Karpas-422 (cell line): ENCODE measurements at places on chromosomes 3 and 15. TPM values are rescaled to one million over a fixed set of nuclear protein-coding genes. Genes with fewer than 3 reads are reported as not detected.

Gene GABRG3
- not detected in 2 replicates for total RNA-seq

DNA sequence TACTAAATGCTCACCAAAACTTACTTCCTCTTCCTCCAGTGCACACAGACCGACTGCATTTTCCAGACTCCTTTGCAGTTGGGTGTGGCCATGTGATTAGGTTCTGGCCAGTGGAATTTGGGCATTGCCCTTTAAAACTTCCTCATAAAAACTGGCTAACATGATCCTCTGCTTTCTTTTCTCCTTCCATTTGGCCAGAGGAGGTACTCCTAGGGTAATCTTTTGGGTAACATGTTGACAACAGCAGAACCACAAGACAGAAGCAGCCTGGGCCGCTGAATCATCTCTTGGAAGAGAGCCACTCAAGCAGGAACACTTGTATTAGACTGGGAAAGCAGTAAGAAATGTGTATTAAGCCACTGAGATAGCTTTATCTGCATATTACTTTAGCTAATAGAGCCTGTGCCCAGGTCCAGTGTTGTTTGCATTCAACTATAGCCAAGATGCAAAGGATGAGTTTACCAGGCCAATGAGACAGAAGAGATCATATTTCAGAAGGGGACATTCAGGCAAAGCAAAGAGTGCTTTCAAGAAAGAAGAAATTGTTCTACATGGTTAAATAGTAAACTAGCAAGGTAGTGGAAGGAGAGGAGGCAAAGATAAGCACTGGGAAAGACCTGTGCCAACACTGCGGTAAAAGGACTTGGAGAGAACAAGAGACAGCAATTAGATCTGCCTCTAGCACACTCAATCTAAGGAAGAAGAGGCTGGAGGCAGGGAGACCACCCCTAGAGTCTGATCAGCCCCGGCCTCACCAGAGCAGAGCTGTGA is 79.8 kb downstream of the PLCH1 start:
- no peak for DNase-seq
- H3K27me3 ChIP-seq = no peaks in the 10 kb centered on the region
- no peaks in the 10 kb centered on the region for H3K36me3 ChIP-seq
- no peak overlapping the region for H3K4me3 ChIP-seq

Gene AVEN
- 4.6 and 11.1 TPM in 2 replicates for total RNA-seq

GRCh38 chr15:72166716-72167417 is 30.7 kb downstream of the GRAMD2A start:
- H3K4me3 ChIP-seq = no peak overlapping the region
- no peaks in the 10 kb centered on the region for H3K4me1 ChIP-seq
- no peaks in the 10 kb centered on the region for H3K36me3 ChIP-seq
- no peak overlapping the region for H3K27ac ChIP-seq
- no peak for DNase-seq
- no peaks in the 10 kb centered on the region for H3K27me3 ChIP-seq

Gene IQCH
- 2.4 and 4.0 TPM in 2 replicates for total RNA-seq

Gene SPINT1
- 2.0 and 3.4 TPM in 2 replicates for total RNA-seq

DNA sequence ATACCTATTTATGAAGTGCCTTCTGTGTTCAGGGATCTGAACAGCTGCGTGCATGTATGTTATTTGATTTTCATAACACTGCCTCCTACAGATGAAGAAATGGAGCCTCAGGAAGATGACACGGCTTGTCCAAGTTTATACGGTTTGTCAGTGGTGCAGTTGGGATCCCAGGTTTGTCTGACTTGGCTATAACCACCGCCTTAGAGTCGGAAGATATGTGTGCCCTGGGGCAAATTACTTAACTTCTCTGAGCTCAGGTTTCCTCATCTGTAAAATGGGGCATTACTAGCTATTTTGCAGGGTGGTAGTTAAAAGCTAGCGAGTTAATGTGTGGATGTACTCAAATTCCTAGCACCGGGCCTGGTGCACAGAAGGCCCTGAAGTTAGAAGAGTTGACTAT is 54.1 kb upstream of the ANP32A start:
- DNase-seq = peak; percentile 47
- H3K27me3 ChIP-seq = no peaks in the 10 kb centered on the region
- peaks cover 5% of the 10 kb centered on the region for H3K4me1 ChIP-seq
- no peak overlapping the region for H3K4me3 ChIP-seq
- H3K27ac ChIP-seq = no peak overlapping the region

- H3K36me3 ChIP-seq = peaks cover 13% of the 10 kb centered on the region
- no peak overlapping the region for H3K4me3 ChIP-seq
- no peak overlapping the region for H3K27ac ChIP-seq
- H3K4me1 ChIP-seq = peaks cover 2% of the 10 kb centered on the region; the same call in 1 of the 2 replicates
- no peaks in the 10 kb centered on the region for H3K27me3 ChIP-seq
These were observed 88.5 kb upstream of the LRRFIP2 start for GRCh38 chr3:37262816-37263393.

DNA sequence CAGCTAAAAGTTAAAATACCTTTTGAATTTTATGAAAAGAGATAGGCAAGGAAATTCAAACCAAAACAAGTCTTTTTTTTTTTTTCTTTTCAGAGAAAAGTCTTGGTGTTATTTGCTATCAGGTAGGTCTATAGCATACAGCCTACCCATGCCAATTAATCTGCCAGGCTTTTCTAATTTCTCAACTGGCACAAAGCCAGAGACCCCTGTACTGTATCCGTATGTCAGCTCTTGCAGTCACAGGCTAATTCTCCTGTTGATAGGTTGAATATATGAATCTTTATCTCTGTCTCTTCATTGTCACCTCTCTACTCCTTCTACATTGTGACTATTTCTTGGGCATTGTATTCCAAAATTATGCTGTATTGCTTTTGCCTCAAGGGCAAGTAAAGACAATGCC is 133.4 kb downstream of the IL5RA start:
- no peak for DNase-seq
- no peaks in the 10 kb centered on the region for H3K36me3 ChIP-seq
- no peaks in the 10 kb centered on the region for H3K4me1 ChIP-seq
- no peak overlapping the region for H3K27ac ChIP-seq
- no peak overlapping the region for H3K4me3 ChIP-seq

Gene GABRB3
- not detected in 2 replicates for total RNA-seq

DNA sequence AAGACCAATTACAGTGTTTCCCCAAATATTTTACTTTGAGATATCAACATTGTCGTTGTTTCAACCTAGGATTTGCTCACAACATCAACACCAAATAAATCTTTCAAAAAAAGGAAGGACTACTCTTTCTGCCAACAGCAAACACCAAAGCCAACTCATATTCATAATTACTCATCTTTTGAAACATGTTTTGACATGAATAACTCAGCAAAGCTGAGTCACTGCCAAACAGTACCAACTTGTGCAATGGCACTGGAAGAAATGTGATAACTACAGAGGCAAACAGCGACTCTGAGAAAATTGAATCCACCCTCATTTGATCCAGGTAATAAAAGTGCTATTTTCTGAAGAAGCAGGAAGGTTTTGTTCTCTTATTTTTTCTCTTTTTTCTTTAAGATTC is 67.2 kb downstream of the PEX5L start:
- H3K27ac ChIP-seq = no peak overlapping the region
- peaks cover 79% of the 10 kb centered on the region for H3K4me1 ChIP-seq
- DNase-seq = no peak
- H3K27me3 ChIP-seq = no peaks in the 10 kb centered on the region
- H3K36me3 ChIP-seq = no peaks in the 10 kb centered on the region

DNA sequence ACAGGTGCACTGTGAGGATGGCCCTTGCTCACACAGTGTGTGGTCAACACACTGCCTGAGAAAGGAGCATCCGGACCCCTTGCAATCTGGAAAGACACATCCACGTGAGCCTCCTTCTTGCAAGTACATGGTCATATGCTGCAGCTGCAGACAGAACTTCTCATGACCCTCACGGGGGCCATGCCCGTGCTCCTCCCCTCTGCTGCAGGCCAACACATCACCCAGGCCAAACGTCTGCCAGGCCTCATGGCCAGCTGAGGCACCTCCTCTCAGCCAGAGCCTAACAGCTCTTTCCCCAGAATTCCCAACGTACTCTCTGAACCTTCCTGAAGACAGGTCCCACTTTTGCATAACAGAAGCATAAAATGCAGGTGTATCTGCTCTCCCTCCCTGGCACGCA is 25.3 kb downstream of the SLC41A3 start:
- no peak overlapping the region for H3K27ac ChIP-seq
- no peaks in the 10 kb centered on the region for H3K36me3 ChIP-seq
- no peak for DNase-seq
- no peaks in the 10 kb centered on the region for H3K4me1 ChIP-seq
- no peak overlapping the region for H3K4me3 ChIP-seq
- H3K27me3 ChIP-seq = no peaks in the 10 kb centered on the region

DNA sequence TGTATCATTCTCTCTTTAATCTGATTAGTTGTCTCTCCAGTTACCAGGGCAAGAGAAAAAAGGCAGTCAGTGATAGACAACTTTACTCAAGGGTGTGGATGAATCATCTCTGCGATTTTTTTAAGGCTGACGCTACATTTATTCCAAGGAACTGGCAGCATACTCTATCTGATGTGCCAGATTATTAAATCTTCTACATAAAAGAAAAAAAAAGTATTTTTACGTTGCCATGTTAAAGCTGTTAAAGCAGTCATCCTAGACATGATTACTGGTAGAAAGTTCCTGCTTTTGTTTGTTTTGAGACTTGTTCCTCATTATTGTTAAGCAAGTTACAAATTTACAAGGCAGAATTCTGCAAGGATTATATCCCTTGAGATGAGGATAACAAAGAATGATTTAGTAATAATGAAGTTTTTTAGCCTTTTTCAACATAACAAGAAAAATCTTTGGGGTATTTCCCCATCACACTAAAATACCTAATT is 121.7 kb downstream of the CBLB start:
- peaks cover 65% of the 10 kb centered on the region for H3K4me1 ChIP-seq
- H3K27ac ChIP-seq = peak overlapping the region; percentile 42; the same call in 1 of the 2 replicates

- no peak for DNase-seq
- no peak overlapping the region for H3K27ac ChIP-seq
- H3K4me1 ChIP-seq = no peaks in the 10 kb centered on the region
- no peak overlapping the region for H3K4me3 ChIP-seq
These were observed 1.7 kb downstream of the TMEM212 start for GRCh38 chr3:171844873-171845272.

- no peak for DNase-seq
- H3K36me3 ChIP-seq = no peaks in the 10 kb centered on the region
- H3K27me3 ChIP-seq = no peaks in the 10 kb centered on the region
- no peak overlapping the region for H3K27ac ChIP-seq
- H3K4me3 ChIP-seq = no peak overlapping the region
These were observed 112.6 kb downstream of the TCF12 start for GRCh38 chr15:57031082-57031481.

DNA sequence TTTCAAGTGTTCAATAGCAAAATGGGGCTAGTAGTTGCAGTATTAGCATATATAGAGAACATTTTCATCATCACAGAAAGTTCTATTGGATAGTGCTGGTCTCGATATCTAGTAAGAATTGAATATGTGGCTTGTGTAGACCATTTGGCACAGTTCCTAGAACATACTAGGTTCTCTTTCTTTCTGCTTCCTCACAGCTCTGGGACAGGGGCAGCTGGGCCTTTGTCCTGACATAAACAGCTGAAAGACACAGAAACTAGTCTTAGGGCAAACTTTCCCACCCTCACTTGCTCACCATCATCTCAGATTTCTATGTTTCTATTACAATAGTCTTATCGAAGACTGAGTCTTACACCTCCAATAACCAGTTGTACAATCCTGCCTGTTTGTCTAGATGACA is 63.7 kb upstream of the DLG1 start:
- no peaks in the 10 kb centered on the region for H3K27me3 ChIP-seq
- no peak overlapping the region for H3K27ac ChIP-seq
- H3K36me3 ChIP-seq = no peaks in the 10 kb centered on the region
- no peak overlapping the region for H3K4me3 ChIP-seq

- H3K4me1 ChIP-seq = no peaks in the 10 kb centered on the region; the same call in 1 of the 2 replicates
- no peaks in the 10 kb centered on the region for H3K36me3 ChIP-seq
- no peak for DNase-seq
These were observed 24.3 kb downstream of the LRRC28 start for GRCh38 chr15:99275525-99276128.

DNA sequence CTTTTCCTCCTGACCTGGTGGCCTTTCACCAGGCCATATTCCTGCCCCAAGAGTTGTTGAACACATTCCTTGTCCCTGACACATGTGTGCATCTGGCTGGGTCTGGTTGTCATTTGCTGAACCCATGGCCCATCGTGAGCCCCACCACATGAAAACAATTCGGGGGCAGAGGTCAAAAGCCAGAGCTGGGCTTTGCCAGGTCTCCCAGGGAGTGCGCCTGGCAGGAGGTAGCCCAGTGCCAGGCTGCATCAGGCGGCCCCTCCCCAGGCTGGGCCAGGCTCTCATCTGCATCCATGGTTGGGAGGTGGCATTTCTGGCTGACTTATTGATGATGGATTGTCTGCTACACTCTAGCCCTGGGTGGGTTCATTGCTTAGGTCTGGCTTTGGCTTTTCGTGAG is 30.9 kb downstream of the SPSB4 start:
- no peak overlapping the region for H3K4me3 ChIP-seq
- H3K27me3 ChIP-seq = no peaks in the 10 kb centered on the region
- H3K4me1 ChIP-seq = no peaks in the 10 kb centered on the region
- DNase-seq = no peak

Gene DPPA2
- total RNA-seq = not detected in 2 replicates

GRCh38 chr3:37703626-37704025 is 158.1 kb upstream of the CTDSPL start:
- no peak for DNase-seq
- no peak overlapping the region for H3K27ac ChIP-seq
- H3K4me1 ChIP-seq = peaks cover 25% of the 10 kb centered on the region
- no peaks in the 10 kb centered on the region for H3K27me3 ChIP-seq
- H3K36me3 ChIP-seq = no peaks in the 10 kb centered on the region

Gene CFAP91
- total RNA-seq = not detected in 2 replicates

GRCh38 chr3:42072831-42073301 is 18.3 kb upstream of the TRAK1 start:
- H3K27ac ChIP-seq = peak overlapping the region; percentile 84
- H3K36me3 ChIP-seq = no peaks in the 10 kb centered on the region
- H3K4me3 ChIP-seq = peak overlapping the region; percentile 53; the same call in 1 of the 2 replicates
- no peak for DNase-seq

GRCh38 chr3:47491777-47492176 is 16.0 kb upstream of the SCAP start:
- H3K27ac ChIP-seq = peak overlapping the region; percentile 99
- H3K36me3 ChIP-seq = peaks cover 6% of the 10 kb centered on the region; the same call in 1 of the 2 replicates
- no peaks in the 10 kb centered on the region for H3K27me3 ChIP-seq
- peaks cover 46% of the 10 kb centered on the region for H3K4me1 ChIP-seq
- peak; percentile 92 for DNase-seq
- H3K4me3 ChIP-seq = peak overlapping the region; percentile 50; the same call in 1 of the 2 replicates
